ENCODE measurements at places on chromosomes 11 and 22. TPM values are rescaled to one million over a fixed set of nuclear protein-coding genes. Genes with fewer than 3 reads are reported as not detected.
A peak's percentile ranks its signal among the peaks of the same experiment; 100 is the strongest.

The C11orf97 gene
- total RNA-seq, result not detected

The NLRP14 gene
- 0.12 TPM for total RNA-seq

GRCh38 chr11:28110108-28110820, 2.1 kb downstream of the METTL15 start:
- peak; percentile 79 for DNase-seq

DNA sequence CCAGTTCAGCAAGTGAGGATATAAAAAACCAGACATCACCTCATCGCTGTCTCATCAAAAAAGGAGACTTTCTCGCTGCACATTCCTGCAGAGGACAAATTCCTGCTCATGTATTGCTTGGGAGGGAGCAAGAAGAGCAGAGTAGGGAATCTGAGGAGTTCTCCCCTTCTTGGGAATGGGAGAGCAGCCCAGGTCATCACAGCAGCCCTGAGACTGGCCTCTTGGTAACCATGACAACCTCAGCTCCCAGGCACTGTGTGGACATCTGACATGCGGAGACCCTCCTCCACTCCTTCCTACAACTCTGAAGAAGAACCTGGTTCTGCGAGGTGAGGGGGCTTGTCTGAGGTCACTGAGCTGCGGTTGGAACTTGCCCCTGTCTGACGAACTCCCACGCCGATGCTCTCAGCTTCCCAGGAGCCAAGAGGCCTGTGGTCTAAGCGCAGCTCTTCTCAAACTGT, 17.9 kb downstream of the RFPL1 start:
- no peak for DNase-seq

The HPX gene
- 0.48 TPM for total RNA-seq

The DBX1 gene
- total RNA-seq, result not detected

- peak; percentile 88 for DNase-seq
These were observed at the start of gene SBF2 for GRCh38 chr11:10293423-10294289. Gene SBF2 (minus strand): TSS chr11:10294219. CDS start chr11:10294069, 150 bp downstream.

The NADSYN1 gene
- 36.9 TPM for total RNA-seq

The VPREB3 gene
- total RNA-seq, result not detected

The TBX1 gene
- not detected for total RNA-seq

The SLC7A4 gene
- not detected for total RNA-seq

The MGAT3 gene
- total RNA-seq, result not detected

GRCh38 chr11:32573228-32573627, 10.4 kb upstream of the EIF3M start:
- no peak for DNase-seq

GRCh38 chr11:114236829-114237228, 59.4 kb upstream of the NNMT start:
- no peak for DNase-seq

GRCh38 chr11:68214173-68215086, 1.3 kb upstream of the KMT5B start:
- no peak for DNase-seq

DNA sequence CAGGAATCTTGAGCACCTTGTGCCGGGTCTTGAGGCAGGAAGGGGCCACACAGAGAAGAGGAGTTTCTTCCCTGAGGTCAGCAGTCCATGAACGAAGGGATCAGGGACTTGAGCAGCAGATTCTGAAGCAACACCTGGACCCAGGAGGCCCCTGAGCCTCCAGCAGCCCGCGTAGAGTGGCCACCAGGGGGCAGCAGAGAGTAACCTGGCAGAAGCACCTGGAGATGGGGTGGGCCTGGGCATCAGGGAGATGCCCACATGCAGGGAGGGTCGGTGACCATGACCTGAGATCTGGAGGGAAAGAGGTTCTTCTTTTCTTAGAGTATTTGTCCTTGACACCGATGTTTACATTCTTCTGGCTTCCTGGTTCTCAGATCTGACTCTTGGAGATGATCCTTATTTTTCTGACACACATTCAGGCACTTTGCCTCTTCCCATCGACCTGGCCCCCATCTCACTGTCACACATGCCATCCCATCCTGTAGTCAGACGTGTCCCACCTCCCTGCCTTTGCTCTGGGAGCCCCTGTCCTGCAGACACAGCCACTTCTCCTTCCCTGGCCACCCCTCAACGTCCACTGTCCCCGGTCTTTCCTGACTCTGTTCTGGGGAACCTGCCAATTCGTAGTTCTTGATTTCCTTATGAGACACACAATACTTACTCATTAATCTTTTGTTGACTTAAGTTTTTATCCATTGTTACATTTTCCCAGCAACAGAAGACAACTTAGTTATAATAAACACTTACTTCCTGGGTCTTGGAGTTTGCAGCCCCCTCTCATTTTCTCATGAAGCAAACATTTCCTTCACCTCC, 66.5 kb downstream of the GGTLC2 start:
- DNase-seq, result no peak

DNA sequence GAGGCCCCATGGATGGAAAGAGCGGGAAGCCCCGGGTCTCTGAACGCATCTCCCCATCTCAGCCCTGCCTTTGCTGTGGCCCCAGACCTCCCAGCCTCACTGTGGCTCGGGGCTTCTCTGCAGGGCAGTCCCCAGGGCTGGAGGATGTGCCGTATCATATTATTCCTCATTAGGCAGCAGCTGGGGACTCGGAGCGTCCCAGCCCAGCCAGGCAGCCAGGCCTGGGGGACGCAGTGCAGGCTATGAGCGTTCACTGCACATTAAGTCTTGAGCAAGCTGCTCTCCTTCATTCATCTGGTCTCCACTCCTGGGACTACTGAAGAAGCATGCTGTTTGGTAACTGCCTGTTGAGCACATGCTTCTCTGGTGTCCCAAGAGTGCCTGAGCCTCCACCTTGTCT, 226.8 kb upstream of the TBCEL start:
- no peak for DNase-seq

- peak; percentile 34 for DNase-seq
These were observed 111.2 kb upstream of the SNX19 start for GRCh38 chr11:131027491-131027890.

GRCh38 chr11:58125469-58125868, at the start of gene OR9I1:
Gene OR9I1 (minus strand): TSS chr11:58125530. CDS start chr11:58119444, 6,086 bp downstream.
- DNase-seq, result no peak

The KCNJ11 gene
- not detected for total RNA-seq

DNA sequence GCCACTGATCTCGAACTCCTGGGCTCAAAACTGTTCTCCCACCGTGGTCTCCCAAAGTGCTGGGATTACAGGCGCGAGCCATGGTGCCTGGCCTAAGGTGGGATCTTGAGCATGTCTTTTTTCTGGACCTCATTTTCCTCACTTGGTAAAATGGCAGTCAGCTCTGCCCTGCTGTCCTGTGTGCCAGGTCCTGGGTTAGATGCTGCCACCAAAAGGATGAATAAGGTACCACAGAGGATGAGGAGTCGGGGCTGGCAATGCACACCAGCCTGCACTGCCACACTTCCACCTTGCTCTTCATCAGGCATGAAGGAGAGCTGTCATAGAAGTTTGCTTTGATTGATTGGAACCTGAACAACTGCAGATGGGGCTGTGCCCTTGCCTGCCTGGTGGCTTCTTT, 32.3 kb downstream of the ACO2 start:
- DNase-seq, result no peak

GRCh38 chr11:109347304-109347703, 74.7 kb upstream of the C11orf87 start:
- DNase-seq, result no peak

The GNAZ gene
- 1.4 TPM for total RNA-seq

DNA sequence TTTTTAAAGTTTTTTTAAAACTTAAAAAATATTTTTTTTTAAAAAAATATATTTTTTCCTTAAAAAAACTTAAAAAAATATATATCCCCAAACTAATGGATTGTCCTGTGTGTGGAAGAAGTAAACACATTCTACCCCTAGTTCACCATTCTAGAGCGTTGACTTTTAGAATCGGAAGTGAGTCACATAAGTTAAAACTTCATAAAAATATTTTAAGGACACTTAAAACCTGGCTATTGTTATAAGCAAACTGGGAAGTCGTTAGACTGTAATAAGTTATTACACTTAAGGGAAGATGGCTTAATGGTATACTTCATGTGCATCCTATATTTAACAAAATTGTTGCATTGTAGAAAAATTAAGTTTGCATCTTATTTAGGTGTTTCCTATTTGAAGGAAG, 21.1 kb downstream of the FAM118B start:
- DNase-seq, result no peak

GRCh38 chr22:41535244-41535643, 9.0 kb downstream of the POLR3H start:
- DNase-seq, result peak; percentile 21

DNA sequence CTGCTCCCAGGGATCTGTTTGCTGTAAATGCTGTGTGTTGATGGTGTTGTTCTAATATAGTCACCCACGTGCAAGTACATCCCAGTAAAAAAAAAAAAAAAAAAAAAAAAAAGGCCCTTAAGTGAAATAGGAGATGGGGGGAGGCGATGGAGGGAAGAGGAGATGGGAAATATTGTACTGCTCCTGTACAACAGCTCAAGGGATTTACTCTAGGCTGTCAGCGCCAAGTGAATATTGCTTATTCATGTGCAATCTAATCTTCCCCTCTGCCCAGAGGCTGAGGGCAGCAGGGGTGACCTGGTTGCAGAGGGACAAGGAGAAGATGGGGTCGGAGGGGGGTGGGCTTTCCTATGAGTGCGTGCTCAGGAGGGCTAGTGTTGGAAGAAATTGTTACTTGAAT, 206.2 kb upstream of the CADM1 start:
- DNase-seq, result no peak

DNA sequence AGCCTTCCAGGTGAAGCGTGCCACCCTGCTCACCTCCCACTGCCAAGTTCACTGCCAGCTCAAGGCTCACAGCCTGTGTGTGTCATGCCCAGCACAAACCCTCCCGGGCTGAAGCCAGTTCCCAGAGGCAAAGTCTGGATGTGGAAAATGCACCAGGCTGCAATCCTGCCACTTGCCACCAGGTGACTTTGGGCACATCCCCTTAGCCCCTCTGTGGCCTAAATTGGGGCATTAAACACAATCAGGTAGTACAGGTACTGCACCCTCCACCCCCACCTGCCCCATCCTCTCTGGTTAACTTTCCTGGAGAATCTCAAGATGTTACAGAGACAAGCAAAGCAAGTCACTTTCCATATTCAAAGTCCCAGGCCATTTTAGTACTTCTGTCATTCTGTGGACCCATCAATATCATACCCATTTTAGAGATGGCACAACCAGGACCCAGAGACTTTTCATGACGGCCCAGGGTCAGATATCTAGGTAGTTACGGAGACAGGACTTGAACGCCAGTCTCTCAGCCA, 1.8 kb upstream of the RASD2 start:
- DNase-seq, result no peak

The RFPL3 gene
- total RNA-seq, result not detected

GRCh38 chr11:116164843-116165242, 607.9 kb downstream of the BUD13 start:
- DNase-seq, result peak; percentile 21

The SCN4B gene
- total RNA-seq, result not detected

DNA sequence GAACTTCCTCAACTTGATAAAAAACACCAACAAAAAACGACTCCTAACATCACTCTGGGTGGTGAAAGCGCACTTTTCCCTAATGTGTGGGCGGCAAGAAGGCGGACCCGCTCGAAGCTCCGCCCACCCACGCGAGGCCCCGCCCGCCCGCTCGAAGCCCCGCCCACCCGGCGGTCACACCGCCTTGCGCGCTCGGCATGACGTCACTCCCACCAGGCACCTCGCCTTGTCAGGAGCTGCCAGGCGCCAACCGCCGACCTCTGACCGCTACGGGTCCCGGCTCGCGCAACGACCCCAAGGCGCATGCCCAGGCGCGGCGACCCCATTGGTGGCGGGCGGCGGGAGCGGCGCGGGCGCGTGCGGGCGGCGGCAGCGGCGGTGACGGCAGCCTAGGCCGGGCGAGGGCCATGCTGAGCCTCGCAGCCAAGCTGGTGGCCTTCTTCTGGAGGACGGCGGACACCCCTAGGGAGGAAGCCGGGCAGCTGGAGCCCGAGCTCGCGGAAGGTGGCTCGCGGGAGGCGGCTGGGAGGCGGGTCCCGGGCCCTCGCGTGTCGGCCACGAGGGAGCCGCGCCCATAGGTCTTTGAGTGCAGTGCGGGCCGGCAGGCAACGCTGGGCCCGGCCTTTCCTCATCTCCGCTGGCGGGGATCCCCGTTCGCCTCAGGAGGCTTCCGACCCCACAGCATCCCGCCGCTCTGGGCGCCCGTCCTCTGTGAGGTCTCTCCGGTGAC, at the start of gene MOV10L1:
Gene MOV10L1 (plus strand): TSS at position 325 of the 730 bp plus-strand sequence. CDS start 83 bp downstream, at position 408.
- no peak for DNase-seq

DNA sequence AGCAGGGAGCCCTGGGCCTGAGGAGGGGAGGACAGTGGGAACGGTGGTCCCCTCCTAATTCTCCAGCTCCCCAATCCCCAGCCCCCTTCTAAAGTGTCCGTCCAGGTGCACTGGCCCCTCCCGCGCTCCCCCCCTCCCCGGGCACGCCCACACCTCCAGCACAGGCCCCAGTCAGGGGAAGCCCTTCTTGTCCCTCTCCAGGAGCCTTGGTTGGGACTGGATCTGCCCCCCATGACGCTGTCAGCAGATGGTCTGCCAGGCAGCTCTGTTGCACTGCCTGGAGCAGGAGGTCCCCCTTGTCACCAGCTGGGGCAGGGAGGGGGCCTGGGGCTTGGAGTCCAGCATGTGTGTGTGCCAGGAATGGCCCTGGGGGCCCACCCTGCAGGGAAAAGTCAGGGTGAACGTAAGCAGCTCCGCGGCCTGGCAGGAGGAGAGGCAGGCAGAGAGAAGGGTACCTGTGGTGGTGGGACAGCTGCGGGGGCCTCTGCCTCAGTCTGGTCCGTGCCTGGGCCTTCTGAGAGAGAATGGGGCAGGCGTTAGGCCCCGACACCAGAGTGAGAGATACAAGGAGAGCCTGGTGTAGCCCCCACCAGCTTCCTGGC, 1.6 kb downstream of the IRF7 start:
- DNase-seq, result no peak

- no peak for DNase-seq
These were observed 48.4 kb upstream of the MICAL2 start for GRCh38 chr11:12061851-12062560.

DNA sequence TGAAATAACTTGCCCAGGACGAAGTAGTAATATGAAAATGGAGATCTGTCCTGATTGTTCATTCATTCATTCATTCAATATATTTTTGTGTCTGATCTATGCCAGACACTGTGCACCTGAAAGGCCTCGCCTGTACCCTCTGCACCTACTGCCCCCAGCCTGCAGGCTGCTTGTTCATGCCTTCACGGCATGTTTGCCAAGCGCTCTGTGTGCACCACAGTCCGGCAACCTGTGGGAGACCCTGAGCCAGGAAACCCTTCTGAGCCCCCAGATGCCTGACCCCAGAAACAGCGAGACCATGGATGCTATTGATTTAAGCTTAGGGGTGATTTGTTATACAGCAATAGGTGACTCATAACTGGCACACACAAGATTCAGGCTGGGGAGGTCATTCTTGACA, 47.0 kb downstream of the RTL6 start:
- no peak for DNase-seq

The ANGPTL5 gene
- total RNA-seq, result not detected

DNA sequence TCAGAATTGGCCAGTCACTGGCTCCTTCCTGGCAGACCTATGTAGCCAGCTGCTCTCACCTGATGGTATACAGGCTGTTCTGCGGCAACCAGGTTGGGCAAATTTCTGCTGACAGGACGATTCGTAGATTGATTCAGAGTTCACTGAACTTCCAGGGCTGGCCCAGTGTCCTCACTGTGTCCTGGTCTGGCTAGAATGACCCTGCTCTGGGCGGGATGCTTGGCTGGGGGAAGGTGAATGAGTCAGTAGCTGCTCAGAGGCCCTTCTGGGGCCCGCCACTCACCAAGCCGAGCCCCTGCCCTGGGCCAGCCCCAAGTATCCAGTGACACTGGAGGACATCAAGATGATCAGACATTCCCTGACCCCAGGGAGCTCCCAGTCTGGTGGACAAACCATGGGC, 62.9 kb upstream of the WNT11 start:
- DNase-seq, result no peak

The UNC93B1 gene
- 15.7 TPM for total RNA-seq

The POTEH gene
- total RNA-seq, result 0.29 TPM

The FZD4 gene
- total RNA-seq, result 2.6 TPM
